HFF-Myc (cell line): ENCODE measurements at places on chromosomes 7 and 10.

DNA sequence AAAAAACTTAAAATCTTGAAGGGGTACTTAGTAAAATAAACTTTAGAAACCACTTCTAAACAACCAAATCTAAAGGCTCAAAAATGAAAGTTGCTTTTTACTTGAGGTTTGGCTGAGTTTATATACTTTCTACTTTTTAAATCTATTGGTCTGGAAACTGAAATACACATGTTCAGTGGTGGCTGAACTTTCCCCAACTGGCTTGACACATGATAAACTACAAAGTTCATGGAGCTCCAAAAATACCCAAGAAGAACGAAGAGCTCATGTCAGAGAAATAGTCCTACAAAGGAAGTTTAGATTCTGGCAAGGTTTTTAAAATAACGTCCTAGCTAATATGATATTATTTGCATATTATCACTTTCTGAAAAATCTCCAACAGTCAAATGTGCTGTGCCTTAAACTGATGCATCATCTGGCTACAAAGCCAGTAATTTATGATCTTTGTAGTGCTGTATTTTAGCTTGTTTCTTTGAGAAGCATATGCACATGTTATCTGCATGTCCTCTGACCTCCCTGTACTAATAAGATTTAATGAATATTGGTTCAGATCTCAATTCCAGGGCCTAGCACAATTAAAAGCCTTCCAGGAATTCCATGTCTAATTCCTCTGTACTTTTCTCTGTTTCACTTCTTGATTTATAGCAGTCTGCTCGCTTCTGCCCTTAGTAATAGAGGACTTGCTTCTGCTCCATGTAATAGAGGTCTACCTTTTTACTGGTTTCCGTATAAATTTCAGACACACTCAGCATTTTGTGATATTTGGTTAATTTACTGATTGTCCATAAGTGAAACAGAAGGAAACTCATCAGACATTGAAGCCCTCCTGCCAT is 28.2 kb downstream of the SEMA3C start:
- no peak for DNase-seq

- no peak for DNase-seq
These were observed at the start of gene GRID2IP for GRCh38 chr7:6551016-6551511. Gene GRID2IP (minus strand): TSS chr7:6551461. CDS start chr7:6551436, 25 bp downstream.

DNA sequence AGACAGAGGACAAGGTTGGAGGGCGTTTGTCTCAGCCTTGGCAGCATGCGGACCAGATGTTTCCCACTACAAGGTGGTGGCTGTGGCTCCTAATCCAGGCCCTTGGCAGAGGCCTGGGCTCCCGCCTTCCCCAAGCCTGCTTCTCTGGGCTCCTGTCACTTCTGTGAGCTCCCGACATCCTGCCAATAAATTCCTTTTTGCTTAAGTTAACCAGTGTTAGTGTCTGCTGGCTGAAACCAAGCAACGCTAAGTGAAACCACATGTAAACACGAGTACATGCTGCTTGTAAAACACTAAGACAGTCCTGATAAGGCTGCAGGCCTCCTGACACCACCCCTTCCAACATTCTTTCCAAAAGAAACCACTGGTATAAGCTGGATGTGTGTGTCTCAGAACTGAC is 263.6 kb upstream of the ZMIZ1 start:
- DNase-seq, result peak; percentile 100

DNA sequence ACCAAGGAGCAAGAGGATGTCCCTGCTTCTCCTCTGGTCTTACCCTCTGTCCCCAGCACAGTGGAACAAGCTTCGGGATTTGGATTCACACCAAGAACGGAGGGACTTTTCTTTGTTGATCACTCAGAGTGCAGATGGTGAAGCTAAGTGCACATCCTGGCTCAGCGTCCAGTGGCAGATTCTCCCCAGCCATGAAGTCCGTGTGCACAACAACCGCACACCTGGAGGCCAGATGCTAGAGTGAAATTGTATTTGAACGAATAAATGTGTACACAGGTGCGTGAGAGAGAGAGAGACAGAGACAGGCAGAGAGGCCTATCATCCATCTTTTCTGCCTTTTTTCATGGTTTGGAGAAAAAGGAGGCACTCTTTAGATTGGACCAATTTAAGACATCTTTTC is 31.5 kb downstream of the ASB13 start:
- DNase-seq, result peak; percentile 82

- no peak for DNase-seq
These were observed 17.4 kb downstream of the CCDC6 start for GRCh38 chr10:59888781-59889435.

DNA sequence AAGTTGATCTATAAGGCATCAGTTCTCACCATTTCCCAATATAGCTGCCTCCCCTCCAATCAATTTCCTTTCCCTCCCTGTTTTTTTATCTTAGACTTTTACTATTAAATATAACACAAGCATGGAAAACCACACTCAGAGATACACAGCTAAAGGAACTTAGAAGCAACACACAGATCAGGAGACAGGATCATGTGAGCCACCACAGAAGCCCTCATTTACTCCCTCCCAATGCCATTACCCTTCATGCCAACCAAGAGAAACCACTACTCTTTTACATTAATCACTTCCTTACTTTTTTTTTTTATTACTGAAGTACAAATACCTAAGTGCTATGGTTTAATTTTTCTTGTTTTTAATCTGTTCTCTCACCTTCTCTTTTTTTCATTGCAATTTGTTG is 33.0 kb downstream of the COG5 start:
- DNase-seq, result no peak

DNA sequence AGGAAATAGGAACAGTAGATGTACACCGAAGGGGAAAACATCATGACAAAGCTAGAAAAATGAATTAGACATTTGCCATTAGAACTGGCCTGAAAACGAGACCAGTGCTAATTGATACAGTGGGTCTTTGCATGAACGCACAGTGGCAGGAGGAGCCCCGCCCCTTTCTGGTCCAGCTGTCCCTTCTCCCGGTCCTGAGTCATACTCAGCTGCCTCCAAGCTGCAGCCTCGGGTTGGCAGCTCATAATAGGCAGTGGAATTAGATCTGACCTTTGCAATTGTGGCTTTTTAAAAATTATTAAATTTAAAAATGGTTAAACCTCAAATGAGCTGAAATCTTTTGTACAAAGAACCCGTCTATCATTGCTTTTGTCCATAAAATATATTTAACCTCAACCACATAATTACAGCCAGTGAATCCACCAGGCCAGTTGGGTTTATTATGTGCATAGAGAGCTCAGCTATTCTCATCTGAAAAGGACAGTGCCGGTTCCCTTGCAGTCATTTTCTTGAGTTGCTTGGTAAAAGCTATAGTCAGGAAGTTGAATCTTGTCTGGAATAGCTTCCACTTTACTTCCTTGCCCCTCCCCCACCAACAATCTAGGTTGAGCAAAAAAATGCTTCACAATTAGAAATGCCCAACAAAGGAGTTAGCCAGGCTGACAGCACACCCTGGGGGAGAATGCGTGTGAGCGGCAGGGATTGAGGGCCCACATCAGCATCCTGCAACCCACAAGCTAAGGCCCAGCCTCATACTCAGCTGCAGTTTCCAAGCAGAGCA is 147.1 kb downstream of the BUB3 start:
- no peak for DNase-seq
